ENCODE measurements at places on chromosomes 1 and 21. TPM values are rescaled to one million over a fixed set of nuclear protein-coding genes. Genes with fewer than 3 reads are reported as not detected.

The SNRPE gene
- total RNA-seq, result 160 TPM

The NR5A2 gene
- total RNA-seq, result 0.16 TPM

The SPATA46 gene
- total RNA-seq, result not detected

The TUFT1 gene
- total RNA-seq, result 4.3 TPM

The KIAA1614 gene
- 0.02 TPM for total RNA-seq

The FCRL6 gene
- 0.16 TPM for total RNA-seq

The ZFP69B gene
- total RNA-seq, result 7.4 TPM

The ADGRL4 gene
- not detected for total RNA-seq

The OR2T33 gene
- total RNA-seq, result not detected

The FMO1 gene
- total RNA-seq, result not detected

The PGBD2 gene
- total RNA-seq, result 6.1 TPM

The SLC22A15 gene
- 1.5 TPM for total RNA-seq

The LAMTOR2 gene
- total RNA-seq, result 58.7 TPM

The LDLRAD1 gene
- not detected for total RNA-seq

The CFAP107 gene
- total RNA-seq, result not detected

The CYP4X1 gene
- not detected for total RNA-seq

The PRAMEF11 gene
- not detected for total RNA-seq

The GJA8 gene
- not detected for total RNA-seq

The CASQ2 gene
- not detected for total RNA-seq

The USP25 gene
- 37.4 TPM for total RNA-seq

The GJC2 gene
- total RNA-seq, result 0.93 TPM

The SH2D2A gene
- 221 TPM for total RNA-seq

The MIXL1 gene
- not detected for total RNA-seq

The THEM4 gene
- total RNA-seq, result 41.5 TPM

The SHE gene
- total RNA-seq, result 0.19 TPM

The FCGR1A gene
- total RNA-seq, result not detected

The RHD gene
- 0.12 TPM for total RNA-seq

The OR10J1 gene
- total RNA-seq, result not detected

The ADAM30 gene
- total RNA-seq, result not detected

The UBASH3A gene
- total RNA-seq, result 54.5 TPM

The FAM72A gene
- 40.6 TPM for total RNA-seq

The FLG2 gene
- not detected for total RNA-seq

The PLA2G2F gene
- total RNA-seq, result not detected

The RPE65 gene
- not detected for total RNA-seq

The TBX19 gene
- total RNA-seq, result 7.2 TPM

The HSF2BP gene
- 1.3 TPM for total RNA-seq

The CFAP141 gene
- not detected for total RNA-seq

The SERPINC1 gene
- 0.30 TPM for total RNA-seq

The ARHGAP30 gene
- total RNA-seq, result 192 TPM

The SELL gene
- total RNA-seq, result 211 TPM

The RBP7 gene
- not detected for total RNA-seq

The CA14 gene
- total RNA-seq, result not detected

The AVPR1B gene
- not detected for total RNA-seq

The UQCRHL gene
- 2.9 TPM for total RNA-seq

The KIF17 gene
- total RNA-seq, result not detected

The SLC35F3 gene
- 0.24 TPM for total RNA-seq

The TCHHL1 gene
- not detected for total RNA-seq

The KRTAP19-3 gene
- not detected for total RNA-seq

The A3GALT2 gene
- total RNA-seq, result not detected

The SLC9C2 gene
- total RNA-seq, result not detected

The INSRR gene
- total RNA-seq, result 0.17 TPM

The CORT gene
- total RNA-seq, result not detected

The VSIG8 gene
- total RNA-seq, result not detected

All from activated T-cell treated with anti-CD3 and anti-CD28 coated beads, Interleukin-2, amount 50 U/mL, for 72 hours (primary cell).